Naive thymus-derived CD8-positive, alpha-beta T cell (primary cell): ENCODE measurements at places on chromosomes 1 and 21. TPM values are rescaled to one million over a fixed set of nuclear protein-coding genes. Genes with fewer than 3 reads are reported as not detected.

DNA sequence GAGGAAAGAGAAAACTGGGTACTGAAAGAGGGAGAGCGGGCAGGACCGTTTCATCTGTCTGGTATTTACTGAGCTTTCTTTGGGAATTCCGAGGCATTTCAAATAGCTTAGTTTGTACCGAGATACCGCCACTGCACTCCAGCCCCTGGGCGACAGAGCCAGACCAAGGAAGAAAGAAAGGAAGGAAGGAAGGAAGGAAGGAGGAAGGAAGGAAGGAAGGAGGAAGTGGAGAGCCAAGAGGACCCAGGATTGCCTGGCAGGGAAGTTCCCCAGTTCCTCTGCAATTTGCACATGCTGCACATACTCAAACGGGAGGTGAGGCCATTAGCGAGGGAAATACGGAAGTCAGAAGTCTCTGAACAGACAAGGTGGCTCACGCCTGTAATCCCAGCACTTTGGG, 961 bp upstream of the FUCA1 start:
- peaks cover 13% of the 10 kb centered on the region for H3K4me1 ChIP-seq
- H3K27me3 ChIP-seq = no peaks in the 10 kb centered on the region
- H3K4me3 ChIP-seq = peak overlapping the region; percentile 81
- peaks cover 3% of the 10 kb centered on the region for H3K36me3 ChIP-seq
- no peak for DNase-seq

- peaks cover 39% of the 10 kb centered on the region for H3K27me3 ChIP-seq
- peaks cover 17% of the 10 kb centered on the region for H3K4me1 ChIP-seq
- no peak overlapping the region for H3K4me3 ChIP-seq
- DNase-seq = no peak
- no peaks in the 10 kb centered on the region for H3K36me3 ChIP-seq
- H3K27ac ChIP-seq = no peak overlapping the region
Measured at GRCh38 chr1:205475855-205476254, 20.0 kb upstream of the BLACAT1 start.

- H3K36me3 ChIP-seq = no peaks in the 10 kb centered on the region
- no peaks in the 10 kb centered on the region for H3K27me3 ChIP-seq
- no peak overlapping the region for H3K4me3 ChIP-seq
- peaks cover 9% of the 10 kb centered on the region for H3K4me1 ChIP-seq
- DNase-seq = no peak
Measured at GRCh38 chr21:31937303-31937702, 64.5 kb downstream of the HUNK start.

- H3K4me1 ChIP-seq = peaks cover 6% of the 10 kb centered on the region
- no peak overlapping the region for H3K4me3 ChIP-seq
- no peak overlapping the region for H3K27ac ChIP-seq
- no peak for DNase-seq
Measured at GRCh38 chr1:117567976-117568375, 37.9 kb upstream of the TENT5C start.

DNA sequence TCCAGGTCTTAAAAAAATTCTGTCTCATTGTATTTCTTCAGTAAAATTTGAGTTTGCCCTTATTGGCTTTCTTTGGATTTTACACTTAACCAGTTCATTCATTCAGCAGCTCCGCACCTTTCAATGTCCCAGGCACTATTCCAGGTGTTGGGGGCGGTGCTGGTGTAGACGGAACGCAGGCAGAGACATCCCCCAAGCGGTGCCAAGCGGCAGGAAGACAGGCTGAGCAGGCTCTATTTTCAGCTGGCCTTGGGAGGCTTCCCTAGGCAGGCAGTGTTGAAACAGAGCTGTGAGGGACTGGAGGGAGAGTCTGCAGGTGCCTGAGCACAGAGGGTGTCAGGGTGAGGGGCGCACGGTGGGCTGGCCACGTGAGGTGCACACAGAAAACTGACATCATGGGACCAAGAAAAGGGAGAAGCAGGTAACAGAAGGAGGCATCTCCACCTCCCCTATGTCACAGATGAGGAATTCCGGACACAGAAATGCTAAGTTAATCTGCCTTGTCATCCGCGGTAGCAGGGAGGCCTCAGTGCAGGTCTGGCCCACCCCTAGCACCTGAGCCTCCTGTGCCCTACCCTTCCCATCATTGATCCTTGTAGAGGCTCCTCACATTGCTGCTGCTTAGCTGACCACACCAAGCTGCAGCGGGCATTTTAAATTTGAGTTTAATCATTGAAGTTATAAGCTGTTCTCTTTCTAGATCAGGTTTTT, 40.8 kb downstream of the SLC37A1 start:
- H3K4me1 ChIP-seq = no peaks in the 10 kb centered on the region
- H3K27ac ChIP-seq = no peak overlapping the region

- H3K36me3 ChIP-seq = no peaks in the 10 kb centered on the region
- no peaks in the 10 kb centered on the region for H3K4me1 ChIP-seq
- H3K27me3 ChIP-seq = no peaks in the 10 kb centered on the region
Measured at GRCh38 chr1:196619721-196620120, 11.5 kb upstream of the KCNT2 start.

GRCh38 chr1:173342736-173343135, 134.4 kb upstream of the PRDX6 start:
- H3K27me3 ChIP-seq = no peaks in the 10 kb centered on the region
- no peaks in the 10 kb centered on the region for H3K4me1 ChIP-seq
- no peak for DNase-seq
- peaks cover 17% of the 10 kb centered on the region for H3K36me3 ChIP-seq
- H3K27ac ChIP-seq = no peak overlapping the region

DNA sequence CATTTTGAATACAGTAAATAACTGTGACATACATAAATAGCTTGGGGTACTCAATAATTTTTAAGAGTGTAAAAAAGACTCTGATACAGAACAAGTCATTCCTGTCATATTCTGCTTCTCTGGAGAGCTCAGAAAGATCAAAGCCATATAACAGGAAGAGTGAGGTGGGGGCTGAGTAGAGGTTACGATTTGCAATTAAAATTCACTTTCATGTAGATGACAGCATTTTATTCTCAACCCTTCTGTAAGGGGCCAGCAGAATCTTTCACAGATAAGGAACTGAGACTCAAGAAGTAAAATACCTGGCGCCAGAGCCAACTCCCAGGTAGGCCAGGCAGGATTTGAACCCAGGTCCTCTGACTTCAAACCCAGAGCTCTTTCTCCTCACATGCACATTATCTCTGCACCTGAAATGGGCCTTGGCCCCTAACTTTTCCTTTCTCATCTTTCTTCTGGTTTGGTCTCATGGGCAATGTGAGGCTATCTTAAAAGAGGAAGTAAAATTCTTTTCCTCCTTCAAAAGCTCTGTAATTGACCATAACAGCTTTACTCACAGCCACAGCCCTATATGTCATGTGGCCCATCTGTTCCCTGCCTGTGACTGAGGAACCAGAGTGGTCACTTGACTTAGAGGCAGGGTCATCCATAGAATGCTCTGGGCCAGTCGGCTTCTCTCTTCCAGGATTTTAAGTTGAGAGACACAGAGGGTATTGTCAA, 80.9 kb upstream of the SYT6 start:
- H3K36me3 ChIP-seq = no peaks in the 10 kb centered on the region
- no peak for DNase-seq
- H3K4me1 ChIP-seq = peaks cover 5% of the 10 kb centered on the region

DNA sequence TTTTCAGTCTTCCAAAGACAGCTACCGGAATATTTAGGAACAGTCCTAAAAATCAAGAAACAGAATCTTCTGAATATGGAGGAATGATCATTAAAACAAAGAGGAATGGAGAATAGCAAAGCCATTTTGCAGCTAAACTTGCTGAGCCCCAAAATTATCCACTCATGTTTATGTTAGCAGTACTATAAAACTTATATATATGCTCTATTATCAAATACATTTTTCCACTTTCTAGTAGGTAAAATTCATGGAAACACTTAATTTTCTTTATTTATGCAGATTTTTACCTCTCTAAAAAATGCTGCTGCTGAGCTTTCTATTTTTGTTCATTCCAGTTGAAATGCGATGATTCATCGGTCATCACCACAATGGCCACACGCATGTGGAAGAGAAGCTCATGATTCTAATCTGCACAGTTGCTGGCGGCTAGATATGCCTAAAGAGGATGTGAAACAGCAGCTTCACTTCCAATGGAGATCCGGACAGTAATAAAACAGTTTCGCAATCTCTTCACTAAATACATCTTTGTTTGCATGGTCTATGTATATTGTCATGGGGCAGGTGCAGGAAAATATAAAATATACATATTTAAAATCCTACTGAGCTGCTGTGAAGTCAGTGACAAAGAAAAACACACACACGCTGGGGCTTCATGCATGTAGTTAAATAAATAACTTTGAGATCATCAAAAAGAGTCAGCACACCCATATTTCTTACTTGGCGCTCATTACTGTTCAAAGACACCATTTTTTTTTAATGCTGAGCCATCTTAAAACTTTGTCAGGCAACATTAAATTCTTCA, 292.2 kb downstream of the SMYD3 start:
- H3K4me1 ChIP-seq = peaks cover 12% of the 10 kb centered on the region
- DNase-seq = no peak
- no peak overlapping the region for H3K27ac ChIP-seq
- H3K27me3 ChIP-seq = no peaks in the 10 kb centered on the region
- H3K36me3 ChIP-seq = peaks cover 4% of the 10 kb centered on the region

DNA sequence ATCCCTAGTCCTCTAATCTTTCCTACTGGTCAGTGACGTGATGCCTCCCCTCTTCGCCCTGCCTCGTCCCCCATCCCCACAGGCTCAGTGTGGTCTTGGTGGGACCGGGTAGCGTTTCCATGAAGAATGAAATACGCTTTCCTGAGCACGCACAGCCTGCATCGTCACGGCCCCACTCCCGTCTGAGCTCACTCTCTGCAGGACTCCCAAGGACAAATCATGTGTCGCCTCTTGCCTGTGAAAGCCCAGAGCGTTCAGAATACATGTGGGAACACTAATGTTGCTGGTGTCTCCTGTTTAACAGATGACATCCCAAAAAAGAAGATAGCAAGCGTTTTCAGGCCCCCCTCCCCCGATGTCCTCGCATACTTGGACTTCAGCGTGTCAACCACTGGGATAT, 49.2 kb downstream of the S100B start:
- H3K4me3 ChIP-seq = no peak overlapping the region
- peaks cover 80% of the 10 kb centered on the region for H3K4me1 ChIP-seq
- DNase-seq = no peak
- H3K36me3 ChIP-seq = peaks cover 17% of the 10 kb centered on the region

GRCh38 chr1:225611537-225612223, 41.2 kb downstream of the ENAH start:
- no peaks in the 10 kb centered on the region for H3K27me3 ChIP-seq
- no peaks in the 10 kb centered on the region for H3K4me1 ChIP-seq
- H3K4me3 ChIP-seq = no peak overlapping the region
- H3K27ac ChIP-seq = no peak overlapping the region
- no peak for DNase-seq

DNA sequence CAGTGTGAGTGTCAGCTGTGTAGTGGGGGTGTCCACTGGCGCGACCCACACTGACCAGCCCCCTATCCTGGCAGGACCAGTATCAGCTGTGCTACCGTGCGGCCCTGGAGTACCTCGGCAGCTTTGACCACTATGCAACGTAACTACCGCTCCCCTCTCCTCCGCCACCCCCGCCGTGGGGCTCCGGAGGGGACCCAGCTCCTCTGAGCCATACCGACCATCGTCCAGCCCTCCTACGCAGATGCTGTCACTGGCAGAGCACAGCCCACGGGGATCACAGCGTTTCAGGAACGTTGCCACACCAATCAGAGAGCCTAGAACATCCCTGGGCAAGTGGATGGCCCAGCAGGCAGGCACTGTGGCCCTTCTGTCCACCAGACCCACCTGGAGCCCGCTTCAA, 28.1 kb upstream of the KDM4A start:
- H3K4me3 ChIP-seq = no peak overlapping the region
- no peaks in the 10 kb centered on the region for H3K36me3 ChIP-seq
- no peaks in the 10 kb centered on the region for H3K4me1 ChIP-seq
- no peaks in the 10 kb centered on the region for H3K27me3 ChIP-seq
- no peak for DNase-seq

DNA sequence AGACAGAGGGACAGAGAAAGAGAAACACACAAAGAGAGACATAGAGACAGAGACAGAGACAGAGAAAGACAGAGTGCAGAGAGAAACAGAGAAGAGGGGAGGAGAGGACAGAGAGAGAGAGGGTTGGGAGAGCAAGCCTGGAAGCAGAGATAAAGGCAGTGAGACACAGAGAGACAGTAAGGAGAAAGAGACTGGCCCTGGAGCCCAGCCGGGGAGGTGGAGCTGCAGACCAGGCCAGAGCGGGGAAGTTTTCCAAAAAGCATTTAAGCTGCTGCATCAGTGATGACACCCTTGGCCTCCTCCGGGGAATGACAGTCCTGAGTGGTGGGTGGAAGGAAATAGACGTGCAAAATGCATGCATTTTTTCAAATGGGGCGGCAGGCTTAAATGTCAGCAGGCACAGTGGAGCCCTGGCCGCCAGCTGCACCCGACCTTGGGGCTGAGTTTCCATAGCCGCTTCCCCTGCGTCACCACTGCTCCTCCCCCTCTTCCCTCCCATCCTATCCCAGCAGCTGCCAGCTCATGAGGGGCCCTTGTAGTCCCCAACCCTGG, 95.4 kb upstream of the KLHDC7A start:
- no peak for DNase-seq
- peaks cover 5% of the 10 kb centered on the region for H3K4me1 ChIP-seq
- peaks cover 14% of the 10 kb centered on the region for H3K27me3 ChIP-seq
- no peak overlapping the region for H3K27ac ChIP-seq

- DNase-seq = no peak
- no peak overlapping the region for H3K4me3 ChIP-seq
- H3K4me1 ChIP-seq = no peaks in the 10 kb centered on the region
- H3K27ac ChIP-seq = no peak overlapping the region
Measured at GRCh38 chr1:230589951-230590350, 52.3 kb upstream of the COG2 start.

DNA sequence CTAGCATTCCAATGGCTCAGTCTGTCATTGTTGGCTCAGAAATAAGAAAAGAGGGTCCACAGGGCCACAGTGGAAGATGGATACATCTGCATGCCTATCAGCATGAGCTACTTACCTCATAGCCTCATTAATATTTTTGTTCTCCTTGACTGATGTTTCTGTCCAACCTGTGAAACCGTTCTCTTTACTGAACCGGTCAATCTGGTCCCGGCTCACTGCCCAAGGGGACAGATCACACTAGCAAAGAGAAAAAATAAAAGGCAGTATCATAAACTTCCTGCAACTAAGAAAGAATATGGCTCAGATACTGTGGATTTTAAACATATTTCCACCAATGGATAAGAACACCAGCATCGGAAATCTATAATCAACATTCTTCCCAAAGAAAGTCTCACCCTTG, 4.7 kb downstream of the RAB29 start:
- no peaks in the 10 kb centered on the region for H3K27me3 ChIP-seq
- H3K27ac ChIP-seq = peak overlapping the region; percentile 98
- no peak for DNase-seq
- no peak overlapping the region for H3K4me3 ChIP-seq
- H3K4me1 ChIP-seq = peaks cover 27% of the 10 kb centered on the region

GRCh38 chr1:20087668-20088067, 17.7 kb downstream of the PLA2G5 start:
- no peak for DNase-seq
- no peak overlapping the region for H3K4me3 ChIP-seq
- no peaks in the 10 kb centered on the region for H3K4me1 ChIP-seq
- peaks cover under 1% of the 10 kb centered on the region for H3K27me3 ChIP-seq
- no peaks in the 10 kb centered on the region for H3K36me3 ChIP-seq

GRCh38 chr1:202200112-202200548, 6.5 kb downstream of the LGR6 start:
- no peak overlapping the region for H3K4me3 ChIP-seq
- peaks cover 55% of the 10 kb centered on the region for H3K4me1 ChIP-seq
- peaks cover 11% of the 10 kb centered on the region for H3K27me3 ChIP-seq
- H3K36me3 ChIP-seq = no peaks in the 10 kb centered on the region
- no peak for DNase-seq

LCE3B gene
- total RNA-seq = not detected

GBP5 gene
- total RNA-seq = 19.9 TPM

CD1C gene
- not detected for total RNA-seq

ARHGEF10L gene
- 0.27 TPM for total RNA-seq

PTGER3 gene
- 0.26 TPM for total RNA-seq

SSU72 gene
- total RNA-seq = 162 TPM

MIXL1 gene
- total RNA-seq = not detected

CHD1L gene
- total RNA-seq = 38.5 TPM

C1orf141 gene
- not detected for total RNA-seq

CACNA1S gene
- total RNA-seq = not detected

VASH2 gene
- not detected for total RNA-seq
